Endothelial cell of umbilical vein (primary cell): ENCODE measurements at places on chromosomes 1 and 21. TPM values are rescaled to one million over a fixed set of nuclear protein-coding genes. Genes with fewer than 3 reads are reported as not detected.
A peak's percentile ranks its signal among the peaks of the same experiment; 100 is the strongest.

DNA sequence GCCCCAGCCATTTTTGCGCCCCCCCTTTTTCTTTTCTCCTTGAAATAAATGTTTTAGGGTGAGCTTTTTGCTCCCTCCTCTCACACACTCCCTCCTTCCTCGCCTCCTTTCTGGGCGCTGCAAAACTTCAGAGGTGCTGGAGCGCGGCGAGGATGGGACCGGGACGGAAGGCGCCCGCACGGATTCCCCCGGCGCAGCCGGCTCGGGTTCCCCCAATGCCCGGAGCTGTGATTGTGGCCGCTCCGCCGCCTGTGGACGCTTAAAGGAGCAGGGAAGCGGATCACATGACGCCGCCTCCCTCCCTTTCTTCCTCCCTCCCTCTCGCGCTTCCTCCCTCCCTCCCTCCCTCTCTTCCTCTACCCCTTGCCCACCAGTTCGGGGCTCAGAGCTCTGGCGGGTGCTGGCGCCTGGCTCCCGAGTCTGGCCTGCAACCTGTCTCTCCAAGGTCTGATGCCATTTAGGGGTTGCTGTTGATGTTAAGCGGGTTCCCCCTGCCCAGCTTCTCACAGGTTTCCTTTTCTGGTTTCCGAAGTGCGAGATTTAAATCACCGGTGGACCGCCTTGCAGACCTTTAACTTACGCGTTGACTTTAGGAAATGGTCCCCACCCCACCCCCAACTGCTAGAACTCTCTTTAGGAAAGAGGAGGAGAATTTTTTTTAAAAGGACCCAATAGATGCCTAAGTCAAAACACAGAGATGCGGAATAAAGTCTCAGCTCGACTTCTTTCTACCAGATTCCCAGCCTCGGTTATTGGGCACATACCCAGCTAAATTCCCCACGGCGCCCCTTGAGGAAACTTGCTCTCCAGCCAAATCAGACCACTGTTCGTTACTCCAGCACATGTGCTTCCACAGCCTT is at the start of gene WLS:
Gene WLS (minus strand): TSS at position 235 of the 860 bp plus-strand sequence. CDS start 224 bp downstream, at position 11.
- no peaks in the 10 kb centered on the region for H3K36me3 ChIP-seq
- H3K27ac ChIP-seq: peak within 1 kb of the TSS; percentile 85
- peak; percentile 80 for DNase-seq
- no peaks in the 10 kb centered on the region for H3K27me3 ChIP-seq
- peak within 1 kb of the TSS; percentile 100 for H3K4me3 ChIP-seq
- H3K4me1 ChIP-seq: peaks cover 29% of the 10 kb centered on the region

DNA sequence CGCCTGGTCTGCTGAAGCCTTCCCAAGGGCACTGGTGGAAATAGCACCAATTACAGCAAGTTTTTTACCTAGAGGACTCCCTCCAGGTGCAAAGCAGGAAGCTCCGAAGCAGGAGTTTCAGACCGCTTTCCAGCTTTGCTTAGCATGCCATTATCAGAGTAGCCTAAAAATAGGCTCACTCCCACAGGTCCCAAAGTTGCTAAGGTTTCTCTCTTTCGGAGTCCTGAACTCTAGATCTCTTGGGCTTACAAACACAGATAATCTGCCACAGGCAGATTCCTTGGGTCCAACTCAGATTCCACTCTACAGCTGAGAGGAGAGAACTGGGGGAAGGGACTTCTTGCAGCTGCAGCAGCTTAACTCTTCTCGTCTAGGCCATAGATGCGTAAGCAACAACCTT is 22.5 kb downstream of the ZMYND12 start:
- peaks cover 7% of the 10 kb centered on the region for H3K4me1 ChIP-seq
- no peak overlapping the region for H3K4me3 ChIP-seq
- H3K27me3 ChIP-seq: no peaks in the 10 kb centered on the region
- H3K36me3 ChIP-seq: no peaks in the 10 kb centered on the region

- no peak for DNase-seq
- no peak overlapping the region for H3K4me3 ChIP-seq
- H3K36me3 ChIP-seq: no peaks in the 10 kb centered on the region
- peaks cover 9% of the 10 kb centered on the region for H3K27me3 ChIP-seq
- H3K4me1 ChIP-seq: no peaks in the 10 kb centered on the region
Measured at GRCh38 chr1:230293390-230293700, 132.8 kb downstream of the PGBD5 start.

Gene TMEM82
- total RNA-seq: not detected in 2 replicates

DNA sequence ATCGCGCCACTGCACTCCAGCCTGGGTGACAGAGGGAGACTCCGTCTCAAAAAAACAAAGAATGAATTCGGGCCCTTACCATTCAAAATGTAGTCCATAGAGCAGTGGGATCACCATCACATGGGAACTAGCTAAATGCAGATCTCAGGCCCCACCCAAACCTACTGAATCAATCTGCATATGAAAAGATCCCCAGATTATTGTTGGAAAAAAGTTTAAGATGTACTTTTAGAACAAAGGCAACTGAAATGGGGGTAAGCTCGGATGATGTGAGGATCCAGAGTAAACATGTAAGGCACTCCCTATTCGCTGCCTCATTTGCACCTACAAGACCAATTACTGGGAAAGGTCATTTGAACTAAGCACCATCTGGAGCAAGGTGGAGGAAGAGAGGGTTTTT is 803 bp upstream of the FLAD1 start:
- H3K27ac ChIP-seq: no peak overlapping the region
- peaks cover 11% of the 10 kb centered on the region for H3K4me1 ChIP-seq
- H3K36me3 ChIP-seq: peaks cover 3% of the 10 kb centered on the region
- DNase-seq: no peak
- H3K27me3 ChIP-seq: no peaks in the 10 kb centered on the region

Gene SPATA46
- total RNA-seq: not detected in 2 replicates

Gene VANGL2
- not detected in 2 replicates for total RNA-seq

GRCh38 chr1:93471284-93471683 is 23.4 kb downstream of the FNBP1L start:
- no peaks in the 10 kb centered on the region for H3K36me3 ChIP-seq
- no peak for DNase-seq
- no peak overlapping the region for H3K4me3 ChIP-seq
- H3K4me1 ChIP-seq: peaks cover 14% of the 10 kb centered on the region
- H3K27ac ChIP-seq: no peak overlapping the region

DNA sequence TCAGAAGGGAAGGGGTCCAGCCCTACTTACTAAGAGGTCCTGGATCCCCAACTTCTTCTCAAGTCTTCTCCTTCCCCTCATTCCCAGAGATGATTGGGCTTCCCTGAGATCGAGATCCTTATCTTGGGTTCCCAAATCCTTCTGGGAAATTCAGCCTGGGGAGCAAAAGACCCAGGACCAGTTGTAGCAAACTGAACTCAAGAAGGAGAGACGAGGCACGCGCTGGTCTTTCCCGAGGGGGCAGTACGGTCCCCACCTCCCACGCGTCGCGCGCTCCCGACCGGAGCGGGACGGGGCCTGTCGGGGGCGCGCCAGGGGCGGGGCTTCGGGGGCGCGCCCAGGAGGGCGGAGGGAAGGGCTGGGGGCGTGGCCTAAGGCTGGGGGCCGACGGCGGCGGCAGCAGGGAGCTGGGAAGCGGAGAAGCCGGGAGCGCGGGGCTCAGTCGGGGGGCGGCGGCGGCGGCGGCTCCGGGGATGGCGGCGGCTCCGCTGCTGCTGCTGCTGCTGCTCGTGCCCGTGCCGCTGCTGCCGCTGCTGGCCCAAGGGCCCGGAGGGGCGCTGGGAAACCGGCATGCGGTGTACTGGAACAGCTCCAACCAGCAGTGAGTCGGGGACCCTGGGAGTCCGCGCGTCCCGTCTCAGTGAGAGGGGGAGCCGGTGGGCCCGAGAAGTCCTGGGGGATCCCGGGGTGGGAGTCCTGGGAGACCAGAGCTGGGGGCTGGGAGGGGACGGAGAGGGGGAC is at the start of gene EFNA3:
Gene EFNA3 (plus strand): TSS at position 369 of the 741 bp plus-strand sequence. CDS start 105 bp downstream, at position 474.
- no peak within 1 kb of the TSS for H3K4me3 ChIP-seq
- H3K36me3 ChIP-seq: no peaks in the 10 kb centered on the region
- H3K27me3 ChIP-seq: peaks cover 46% of the 10 kb centered on the region

GRCh38 chr1:11948822-11949458 is 14.4 kb downstream of the PLOD1 start:
- peaks cover 23% of the 10 kb centered on the region for H3K36me3 ChIP-seq
- no peaks in the 10 kb centered on the region for H3K4me1 ChIP-seq
- no peaks in the 10 kb centered on the region for H3K27me3 ChIP-seq

DNA sequence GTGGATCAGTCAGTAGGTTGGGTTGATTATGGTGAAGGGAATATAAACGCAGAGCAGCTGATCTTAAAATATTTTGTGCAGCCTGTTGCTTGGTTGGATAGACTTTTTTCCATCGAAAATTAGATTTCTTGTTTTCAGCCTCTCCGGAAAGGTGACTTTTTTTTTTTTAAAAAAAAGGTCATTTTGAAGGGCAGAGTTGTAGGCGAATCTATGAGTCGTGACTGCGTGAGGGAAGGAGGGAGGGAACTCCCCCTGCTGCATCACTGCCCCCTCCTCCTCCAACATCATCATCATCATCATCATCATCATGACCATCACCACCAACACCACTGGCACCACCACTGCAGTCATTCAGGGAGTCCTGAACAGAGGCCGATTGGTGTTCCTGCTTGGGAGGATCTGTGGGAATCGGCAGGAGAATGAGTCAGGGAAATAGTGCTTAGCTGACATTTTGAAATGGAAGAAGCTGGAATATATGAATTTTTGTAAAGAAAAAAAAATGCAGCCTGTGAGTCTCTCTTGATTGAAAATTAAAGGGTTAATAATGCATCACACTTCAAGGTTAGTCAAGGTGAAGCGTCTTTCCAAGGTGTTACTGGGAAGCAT is 1.2 kb downstream of the ATP1B1 start:
- peak; percentile 34 for DNase-seq
- H3K4me1 ChIP-seq: peaks cover 49% of the 10 kb centered on the region
- H3K4me3 ChIP-seq: peak overlapping the region; percentile 94
- no peaks in the 10 kb centered on the region for H3K27me3 ChIP-seq
- H3K36me3 ChIP-seq: no peaks in the 10 kb centered on the region
